ENCODE measurements at places on chromosomes 12 and 14.
A peak's percentile ranks its signal among the peaks of the same experiment; 100 is the strongest.

DNA sequence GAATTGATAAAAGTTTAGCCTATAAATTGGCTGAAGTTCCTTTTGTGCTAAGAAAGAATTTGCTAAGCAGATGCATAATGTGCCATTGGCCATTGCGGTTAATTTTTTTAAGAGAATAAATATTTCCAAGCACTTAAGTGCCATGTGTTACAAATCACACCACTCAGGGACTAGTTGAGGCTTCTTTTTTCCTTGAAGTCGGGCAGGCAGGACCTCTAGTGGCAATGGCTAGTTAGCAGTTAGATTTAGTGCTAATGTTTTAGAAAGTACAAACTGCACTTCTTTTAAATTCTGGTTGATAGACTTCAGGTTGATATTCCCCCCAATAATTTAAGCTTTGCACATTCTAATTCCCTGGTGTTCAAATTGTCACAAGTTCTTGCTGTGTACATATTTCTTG, 294.3 kb downstream of the APAF1 start:
- DNase-seq = peak; percentile 58

- DNase-seq = peak; percentile 62
Observed at GRCh38 chr14:65879248-65880009, 466.9 kb downstream of the FUT8 start.

DNA sequence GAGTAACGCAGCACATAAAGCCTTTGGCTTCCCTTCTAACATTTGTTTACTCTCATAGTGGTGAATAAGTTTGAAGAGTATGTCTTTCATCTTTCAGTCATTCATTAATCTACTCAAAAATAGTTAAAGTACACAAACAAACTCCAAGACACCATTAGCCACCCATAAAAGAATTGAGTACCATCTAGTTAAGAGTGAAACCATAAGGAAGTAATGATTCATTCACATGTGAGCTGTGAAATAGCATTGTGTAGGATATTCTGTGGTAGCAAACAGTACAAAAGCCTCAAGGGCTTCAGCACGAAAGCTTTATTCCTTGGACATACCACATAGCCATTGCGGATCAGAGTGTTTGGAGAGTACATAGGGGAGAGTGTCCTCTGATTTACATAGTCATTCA, 13.9 kb downstream of the SYT1 start:
- no peak for DNase-seq

- DNase-seq = peak; percentile 81
Observed at GRCh38 chr14:37594238-37594970, 645 bp downstream of the FOXA1 start.

Measured in iris pigment epithelial cell (primary cell).